SK-N-MC (cell line): ENCODE measurements at places on chromosomes 7 and 10.

DNA sequence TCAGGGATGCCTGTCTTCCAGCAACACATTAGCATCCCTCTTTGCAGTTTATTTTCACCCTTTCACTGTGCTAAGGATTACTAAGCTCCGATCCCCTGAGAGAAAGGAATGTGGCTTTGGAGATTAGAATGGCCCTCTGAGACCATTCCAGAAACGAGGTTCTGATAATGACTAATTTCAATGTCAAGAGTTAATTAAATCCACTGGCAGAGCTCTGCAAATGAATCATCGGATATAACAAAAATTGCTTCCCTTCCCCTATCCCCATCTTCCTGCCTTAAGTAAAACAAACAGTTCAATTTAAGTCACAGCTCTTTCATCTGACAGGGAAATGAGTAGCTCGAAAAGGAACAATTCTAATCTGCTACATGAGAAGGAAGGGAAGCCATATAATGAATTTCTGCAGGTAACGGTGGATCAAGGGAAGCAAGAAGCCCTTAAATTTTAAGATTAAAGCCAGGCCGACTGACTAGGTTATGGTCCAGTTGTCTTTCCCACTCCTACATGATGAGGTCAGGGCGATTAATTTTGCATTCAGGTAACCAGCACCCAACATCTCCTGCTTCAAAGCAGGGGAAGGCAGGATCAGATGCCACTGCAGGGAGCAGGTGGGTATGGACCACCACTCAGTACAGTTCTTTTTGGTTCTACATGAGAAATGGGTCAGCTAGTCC is 50.5 kb downstream of the MALSU1 start:
- DNase-seq = no peak

- DNase-seq = no peak
Observed at GRCh38 chr10:69715156-69715898, 85.3 kb downstream of the FAM241B start.

DNA sequence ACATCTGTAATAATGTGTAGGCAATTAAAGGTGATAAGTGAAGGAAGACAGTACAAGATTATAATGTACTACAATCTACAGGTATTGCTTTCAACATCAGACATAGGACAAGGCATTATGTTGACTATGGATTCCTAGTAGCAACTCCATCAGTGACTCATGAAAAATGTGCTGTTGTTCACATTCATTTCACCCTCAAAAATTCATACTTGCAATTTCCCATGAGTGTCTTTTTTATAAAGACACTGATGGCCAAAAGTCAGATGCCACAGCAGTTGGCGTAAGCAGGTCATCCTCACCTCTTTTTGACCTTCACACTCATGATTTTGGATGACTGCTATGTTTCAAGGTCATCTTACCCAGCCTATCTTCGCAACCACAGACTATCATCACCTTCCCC is 100.0 kb upstream of the AMPH start:
- DNase-seq = no peak

- DNase-seq = no peak
Observed at GRCh38 chr10:29725133-29725720, 90.5 kb upstream of the SVIL start.

DNA sequence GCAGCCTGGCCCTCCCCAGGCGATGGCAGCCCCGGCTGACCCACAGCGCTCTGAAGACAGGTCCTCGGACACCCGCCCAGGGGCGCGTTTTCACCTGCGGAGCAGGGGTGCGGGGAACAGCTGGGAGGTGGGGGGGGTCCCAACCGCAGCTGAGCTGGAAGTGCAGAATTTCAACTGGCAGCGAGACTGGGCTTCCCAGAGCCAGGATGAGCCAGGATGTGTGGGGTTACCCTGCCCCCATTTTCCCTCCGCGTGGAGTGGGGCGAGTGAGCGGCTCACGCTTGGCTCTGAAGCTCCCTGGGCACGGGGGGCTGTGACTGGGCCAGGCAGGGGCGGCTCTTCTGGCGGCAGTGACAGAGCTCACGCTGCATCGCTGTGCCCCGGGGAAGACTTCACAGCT is 70.2 kb downstream of the DNAJB6 start:
- no peak for DNase-seq

DNA sequence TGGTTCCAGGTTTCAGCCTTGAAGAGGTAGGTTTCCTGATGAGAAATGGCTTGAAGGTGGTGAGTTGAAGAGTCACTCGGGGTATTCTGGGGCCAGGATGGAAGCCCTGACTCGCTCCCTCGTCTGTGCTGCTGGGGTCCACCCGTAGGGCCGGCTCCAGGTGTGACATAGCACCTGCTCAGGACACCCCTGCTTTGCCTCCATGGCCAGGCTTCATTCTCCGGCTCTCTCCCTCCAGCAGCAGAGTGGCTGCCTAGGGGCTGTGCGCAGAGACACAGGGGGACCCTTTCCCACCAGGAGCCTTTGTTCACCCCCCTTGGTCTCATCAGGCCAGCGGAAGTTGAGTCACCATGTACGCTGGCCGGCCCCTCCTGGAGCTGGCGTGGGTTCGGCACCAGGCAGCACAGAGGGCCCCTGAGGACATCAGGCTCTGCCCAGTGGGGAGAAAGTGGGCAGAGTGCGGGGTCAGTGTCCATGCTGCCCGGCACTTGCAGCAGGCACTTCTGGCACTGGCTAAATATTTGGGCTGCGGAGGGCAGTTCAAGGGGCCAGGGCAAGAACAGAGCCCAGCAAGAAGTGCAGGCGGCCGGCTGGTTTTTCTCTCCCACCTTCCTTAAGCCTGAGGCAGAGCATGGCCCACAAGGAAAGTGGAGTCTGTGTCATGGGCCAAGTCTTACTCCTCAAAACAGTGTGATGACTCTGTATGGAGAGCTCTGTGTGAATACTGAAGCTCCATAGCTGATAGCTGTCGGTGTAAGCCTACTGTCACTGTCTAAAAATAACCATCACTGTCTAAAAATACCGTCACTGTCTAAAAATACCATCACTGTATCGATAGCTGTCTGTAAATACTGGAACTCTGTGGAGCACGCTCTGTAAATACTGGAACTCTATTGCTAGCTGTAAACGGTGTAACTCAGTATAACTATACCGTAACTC is 3.7 kb upstream of the PRKAR1B start:
- no peak for DNase-seq

- DNase-seq = no peak
Observed at GRCh38 chr7:108380517-108380916, 75.7 kb downstream of the NRCAM start.

- no peak for DNase-seq
Observed at GRCh38 chr10:49165821-49166483, 22.2 kb downstream of the TMEM273 start.

GRCh38 chr10:8054244-8054493 is 319 bp upstream of the GATA3 start:
- no peak for DNase-seq

GRCh38 chr10:71731791-71732190 is 12.2 kb upstream of the C10orf105 start:
- DNase-seq = no peak

GRCh38 chr10:96370584-96371157 is 11.9 kb upstream of the OPALIN start:
- DNase-seq = no peak

DNA sequence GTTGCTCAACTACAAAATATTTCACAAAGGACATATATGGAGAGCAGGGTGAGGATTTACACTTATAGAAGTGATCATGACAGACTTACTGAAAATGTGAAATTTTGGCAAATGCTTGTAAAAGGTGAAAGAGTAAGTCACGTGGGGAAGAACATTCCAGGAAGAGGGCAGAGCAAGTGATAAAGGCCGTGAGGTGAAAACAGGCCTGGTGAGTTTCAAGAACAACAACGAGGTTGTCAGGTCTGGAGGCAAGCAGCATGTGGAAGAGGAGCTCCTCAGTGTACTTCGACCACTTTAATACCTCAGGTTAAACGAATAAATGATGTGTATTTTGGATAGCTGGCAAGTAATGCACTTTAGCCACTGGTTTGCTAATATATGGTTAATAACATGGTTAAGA is 706.7 kb downstream of the PCDH15 start:
- no peak for DNase-seq

- DNase-seq = no peak
Observed at GRCh38 chr10:73759512-73760115, 15.4 kb downstream of the SEC24C start.
